ENCODE measurements at places on chromosomes 3 and 15.

- peak; percentile 47 for DNase-seq
These were observed 2.0 kb downstream of the MYEF2 start for GRCh38 chr15:48176112-48176511.

DNA sequence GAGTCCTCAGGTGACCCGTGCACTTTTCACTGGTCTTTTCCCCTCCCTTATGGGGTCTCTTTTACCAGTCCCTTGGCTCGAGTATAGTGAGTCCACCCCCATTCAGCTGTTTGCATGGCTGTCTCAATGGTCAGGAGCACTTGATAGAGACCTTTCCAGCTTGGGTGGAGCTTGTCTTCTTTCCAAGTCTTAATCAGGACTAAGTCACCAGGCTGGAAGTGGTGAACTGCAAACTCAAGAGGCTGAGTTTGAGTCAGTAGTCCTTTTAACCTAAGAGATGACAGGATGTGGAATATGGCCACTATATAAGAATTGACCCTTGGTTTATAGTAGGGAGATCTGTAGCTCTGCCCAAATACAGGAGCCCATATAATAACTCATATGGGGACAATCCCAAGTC lies 279.7 kb downstream of the PYDC2 start:
- DNase-seq = no peak

DNA sequence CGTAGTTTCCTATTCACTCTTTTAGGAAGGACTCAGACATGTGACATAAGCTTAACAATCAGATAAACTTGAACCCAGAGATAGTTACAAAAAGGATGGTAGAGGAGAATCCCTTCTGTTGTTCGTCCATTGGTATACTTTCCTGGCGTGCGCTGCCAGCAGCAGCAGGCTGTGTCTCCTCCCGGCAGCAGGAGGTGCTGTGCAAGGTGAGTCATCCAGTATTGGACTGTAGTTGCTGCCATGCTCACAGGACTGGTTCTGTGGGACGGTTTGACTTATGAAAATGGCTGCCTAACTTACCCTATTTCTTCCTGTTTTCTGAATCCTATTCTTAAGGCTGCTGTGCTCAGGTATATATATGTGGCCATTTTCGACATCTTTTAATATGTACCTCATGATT lies 253.4 kb upstream of the LRRC3B start:
- DNase-seq = no peak

DNA sequence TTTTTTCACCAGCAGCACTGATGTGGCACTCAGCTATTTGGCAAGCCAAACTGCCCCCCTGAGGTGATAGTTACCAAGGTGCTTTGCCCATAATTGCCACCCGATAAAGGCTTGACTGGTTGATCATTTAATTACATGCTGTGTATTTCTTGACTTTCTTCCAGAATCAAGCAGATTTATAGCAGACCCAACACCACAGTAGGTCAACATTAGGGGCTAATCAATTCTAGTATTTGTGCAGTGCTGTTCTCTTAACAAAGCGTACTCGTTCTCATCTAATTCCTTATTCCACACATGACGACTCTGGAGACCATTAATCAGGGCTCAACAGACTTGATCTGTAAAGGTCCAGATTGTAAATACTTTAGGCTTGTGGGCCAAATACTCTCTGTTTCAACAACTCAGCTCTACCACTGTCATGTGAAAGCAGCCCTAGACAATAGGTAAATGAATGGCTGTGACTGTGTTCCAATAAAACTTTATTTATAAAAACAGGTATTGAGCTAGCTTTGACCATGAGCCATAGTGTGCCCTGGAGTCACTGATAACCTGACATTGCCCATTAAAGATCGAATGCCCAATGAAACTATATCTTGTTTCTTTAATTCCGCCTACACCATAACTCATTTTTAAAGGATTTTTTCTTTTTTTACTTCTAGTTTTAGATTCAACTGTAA lies 119.1 kb upstream of the TMC3 start:
- no peak for DNase-seq

- DNase-seq = peak; percentile 96
These were observed 17.2 kb downstream of the RASGRP1 start for GRCh38 chr15:38547255-38547997.

GRCh38 chr15:31824024-31824423 lies 206.3 kb upstream of the CHRNA7 start:
- no peak for DNase-seq

- no peak for DNase-seq
These were observed 13.1 kb upstream of the PLA2G4D start for GRCh38 chr15:42107473-42107872.

DNA sequence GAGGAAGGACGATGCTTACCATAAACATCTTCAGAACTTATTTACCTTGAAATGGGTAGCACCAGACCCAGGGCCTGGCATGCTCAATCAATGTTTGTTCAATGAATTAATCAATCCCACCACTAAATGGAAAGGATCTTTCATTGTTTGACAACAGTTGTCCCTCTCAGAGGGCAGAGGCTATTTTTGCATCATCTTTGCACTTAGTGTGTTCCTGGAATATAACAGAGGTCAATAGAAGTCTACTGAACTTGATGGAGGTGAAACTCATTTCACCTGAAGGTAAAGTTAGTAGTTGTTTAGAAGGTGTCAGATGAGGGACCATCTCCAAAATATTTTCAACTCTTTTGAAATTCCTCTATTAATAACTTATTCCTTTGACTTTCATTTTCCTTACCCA lies 36.9 kb upstream of the LACTB start:
- no peak for DNase-seq
